ENCODE measurements at places on chromosomes 5 and 9.

DNA sequence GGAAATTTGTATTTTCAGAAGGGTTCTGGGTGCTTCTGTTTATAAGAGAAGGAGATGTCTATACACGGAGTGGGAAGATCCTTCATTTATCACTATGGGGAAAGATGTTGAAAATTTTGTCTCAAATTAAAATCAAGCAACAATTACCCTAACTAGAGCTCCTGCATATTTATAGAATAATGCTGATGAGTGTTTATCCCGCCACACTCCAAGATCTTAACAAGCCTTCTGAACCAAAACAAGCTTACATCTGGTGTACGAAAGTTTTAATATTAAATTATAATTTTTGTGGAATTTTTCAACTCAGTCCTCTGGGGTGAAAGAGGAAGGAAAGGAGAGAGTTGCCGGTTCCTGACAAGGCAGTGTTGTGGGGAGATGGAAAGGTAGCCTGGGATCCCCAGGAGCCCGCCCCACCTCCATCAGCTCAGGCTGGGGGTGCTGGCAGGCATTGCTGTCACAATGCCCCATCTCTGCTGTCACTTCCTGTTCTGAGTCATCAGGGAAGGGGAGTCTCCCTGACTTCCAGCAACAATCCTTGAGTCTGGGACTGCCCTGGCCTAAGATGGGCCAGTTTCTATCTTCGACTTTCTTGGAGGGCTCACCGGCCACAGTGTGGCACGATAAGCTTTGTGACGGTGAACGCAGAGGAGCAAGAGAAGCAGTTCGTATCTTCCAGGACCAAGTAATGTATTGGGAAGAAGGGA is 64.5 kb downstream of the ERAP1 start:
- DNase-seq: no peak

DNA sequence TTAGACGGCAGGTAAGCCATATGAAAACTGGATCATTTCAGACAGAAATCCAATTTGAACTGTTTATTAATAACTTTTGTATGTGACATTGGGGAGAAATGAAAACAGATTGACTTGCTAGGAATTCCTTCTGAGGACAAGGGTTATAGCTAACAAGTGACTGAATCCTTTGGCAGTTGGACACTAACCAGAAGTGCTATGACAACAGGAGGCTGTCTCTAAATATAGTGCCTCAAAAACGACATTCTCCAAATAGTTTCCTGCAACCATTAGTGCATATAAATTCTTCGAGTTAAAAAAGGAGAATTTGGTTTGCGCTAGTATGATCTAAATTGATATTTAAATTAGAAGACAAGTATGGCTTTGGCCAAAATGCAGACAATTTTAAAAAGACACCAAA is 338.6 kb downstream of the PTPRD start:
- no peak for DNase-seq

DNA sequence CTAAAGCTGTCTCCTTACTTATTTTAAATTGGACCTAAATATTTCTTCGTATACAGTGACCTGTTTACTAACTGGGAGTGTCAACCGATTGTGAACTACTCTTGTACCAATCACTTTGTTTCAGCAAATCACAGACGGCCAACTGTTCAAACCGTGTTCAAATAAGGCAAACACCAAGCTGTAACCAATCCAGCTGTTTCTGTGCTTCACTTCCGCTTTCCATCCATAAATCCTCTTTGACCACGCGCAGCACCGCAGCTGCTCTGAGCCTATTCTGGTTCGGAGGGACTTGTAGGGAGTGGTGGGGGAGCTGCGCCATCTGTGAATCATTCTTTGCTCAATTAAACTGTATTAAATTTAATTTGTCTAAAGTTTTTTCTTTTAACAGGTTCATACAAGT is 4.8 kb upstream of the FAM240B start:
- no peak for DNase-seq

DNA sequence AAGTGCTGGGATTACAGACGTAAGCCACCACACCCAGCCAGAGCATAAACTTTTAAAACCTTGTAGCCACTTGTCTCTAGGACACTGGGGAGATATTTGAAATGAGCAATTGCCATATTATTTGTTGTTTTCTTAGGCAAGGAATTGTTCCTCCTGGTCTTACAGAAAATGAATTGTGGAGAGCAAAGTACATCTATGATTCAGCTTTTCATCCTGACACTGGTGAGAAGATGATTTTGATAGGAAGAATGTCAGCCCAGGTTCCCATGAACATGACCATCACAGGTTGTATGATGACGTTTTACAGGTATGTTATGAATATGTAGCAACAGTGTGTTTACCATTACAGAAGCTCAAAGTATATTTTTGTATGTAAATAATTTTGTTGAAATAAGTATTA is 30.5 kb downstream of the SFXN1 start:
- no peak for DNase-seq

- no peak for DNase-seq
These were observed 143.4 kb downstream of the FAM114A2 start for GRCh38 chr5:153895266-153895665.

GRCh38 chr5:97991236-97991635 is 782.2 kb upstream of the RGMB start:
- no peak for DNase-seq

GRCh38 chr9:131433302-131433854 is 39.5 kb downstream of the PRRC2B start:
- no peak for DNase-seq

DNA sequence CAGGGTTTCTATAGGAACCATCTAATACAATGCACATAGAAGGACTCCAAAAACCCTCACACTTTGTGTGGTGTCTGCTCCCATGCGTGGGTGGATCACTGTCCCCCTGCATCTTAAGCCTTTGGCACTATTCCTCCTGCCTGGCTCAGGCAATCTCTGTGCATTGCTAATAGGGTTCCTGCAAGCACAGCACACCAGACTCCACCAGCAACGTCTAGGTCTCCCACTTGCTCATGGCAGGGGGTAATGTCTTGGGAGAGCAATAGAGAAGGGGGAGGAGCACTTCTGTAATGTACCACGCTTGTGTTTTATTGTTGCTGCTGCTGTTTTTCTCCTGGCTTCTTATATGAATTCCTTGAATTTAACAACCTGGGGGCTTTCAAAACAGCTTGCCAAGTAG is 182.6 kb upstream of the GLRA1 start:
- no peak for DNase-seq

DNA sequence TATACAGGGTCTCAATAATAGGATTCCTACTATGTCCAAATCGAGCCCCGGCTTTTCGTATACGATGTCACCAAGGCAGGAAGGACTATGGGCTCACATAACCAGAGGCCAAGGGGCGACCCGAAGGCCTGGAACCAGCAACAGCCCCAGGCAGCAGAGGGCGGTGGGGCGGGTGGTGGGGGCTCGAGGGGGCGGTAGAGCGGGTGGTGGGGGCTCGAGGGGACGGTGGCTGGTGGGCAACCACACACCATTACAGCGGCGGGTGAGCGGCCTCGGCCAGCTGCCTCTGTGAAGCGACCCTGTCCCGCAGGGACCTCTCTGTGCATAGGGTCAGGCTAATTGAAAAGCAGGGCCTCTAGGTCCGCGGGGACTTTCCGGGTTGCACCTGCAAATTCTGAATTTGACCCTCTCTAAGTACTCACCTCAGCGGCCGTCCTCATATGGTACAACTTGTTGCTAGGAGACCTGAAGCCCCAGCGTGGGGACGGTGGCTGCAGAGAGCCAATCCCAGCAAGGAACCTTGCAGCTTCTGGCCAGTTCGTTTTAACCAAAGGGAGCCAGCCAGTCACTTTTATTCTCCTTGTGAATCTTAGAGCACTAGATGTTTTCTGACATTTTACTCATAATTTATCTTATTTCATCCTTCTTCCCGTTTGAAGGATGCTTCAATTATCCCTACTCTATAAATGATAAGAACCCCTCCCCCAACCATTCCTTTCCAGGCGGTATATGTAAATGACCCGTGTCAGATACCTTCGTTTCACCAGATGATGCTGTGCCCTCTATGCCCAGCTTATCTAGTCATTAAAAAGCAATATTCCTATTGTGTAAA is at the start of gene NME5:
NME5 (minus strand) TSS at position 480 of the 832 bp plus-strand sequence. CDS start 648 bp downstream, outside the sequence.
- no peak for DNase-seq
